Body of pancreas (tissue), 4 donors: ENCODE measurements at places on chromosomes 13 and 19.

DNA sequence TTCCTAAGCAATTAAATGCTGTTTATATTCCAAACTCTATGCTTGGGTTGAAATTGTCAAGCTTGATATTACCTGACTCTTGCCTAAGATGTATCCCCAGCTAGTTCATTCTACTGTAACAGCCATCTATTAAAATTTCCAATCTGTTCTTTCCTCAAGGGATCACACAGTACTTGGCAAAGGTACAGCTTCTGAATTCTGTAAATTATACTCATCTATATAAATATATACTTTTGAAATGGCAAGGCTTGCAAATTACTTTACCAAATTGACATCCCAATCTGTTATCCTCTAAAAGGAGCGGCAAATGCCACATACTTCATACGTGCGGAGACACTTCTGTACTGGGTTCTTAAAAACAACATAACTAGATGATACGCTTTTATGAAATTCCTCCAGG lies 330.2 kb downstream of the DNAJC15 start:
- H3K27me3 ChIP-seq = no peaks in the 10 kb centered on the region
- H3K4me1 ChIP-seq = no peaks in the 10 kb centered on the region
- no peak for DNase-seq

DNA sequence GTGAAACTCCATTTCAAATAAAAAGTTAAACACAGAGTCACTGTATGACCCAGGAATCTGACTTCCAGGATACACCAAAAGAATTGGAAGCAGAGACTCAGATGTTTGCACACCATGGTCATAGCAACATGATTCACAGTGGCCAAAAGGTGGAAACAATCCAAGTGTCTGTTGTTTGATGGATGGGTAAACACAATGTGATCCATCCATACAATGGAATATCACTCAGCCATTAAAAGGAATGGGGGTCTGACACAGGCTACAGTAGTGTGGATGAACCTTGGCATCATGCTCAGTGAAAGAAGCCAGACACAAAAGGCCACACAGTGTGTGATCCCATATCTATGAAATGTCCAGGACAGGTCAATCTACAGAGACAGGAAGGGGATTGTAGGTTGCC lies 174.3 kb downstream of the PTPRS start:
- no peaks in the 10 kb centered on the region for H3K36me3 ChIP-seq
- H3K27ac ChIP-seq = peak overlapping the region; percentile 34
- H3K27me3 ChIP-seq = no peaks in the 10 kb centered on the region

- H3K27me3 ChIP-seq = no peaks in the 10 kb centered on the region
- peaks cover 46% of the 10 kb centered on the region for H3K4me1 ChIP-seq
- peak overlapping the region; percentile 95 for H3K27ac ChIP-seq
- H3K36me3 ChIP-seq = peaks cover 2% of the 10 kb centered on the region
Measured at GRCh38 chr19:2273356-2274184, 8.4 kb downstream of the PEAK3 start.

- peaks cover 7% of the 10 kb centered on the region for H3K36me3 ChIP-seq
- no peak overlapping the region for H3K4me3 ChIP-seq
- H3K27me3 ChIP-seq = no peaks in the 10 kb centered on the region
- no peak overlapping the region for H3K27ac ChIP-seq
- H3K4me1 ChIP-seq = peaks cover 11% of the 10 kb centered on the region
Measured at GRCh38 chr13:30659980-30660379, 42.3 kb downstream of the USPL1 start.

DNA sequence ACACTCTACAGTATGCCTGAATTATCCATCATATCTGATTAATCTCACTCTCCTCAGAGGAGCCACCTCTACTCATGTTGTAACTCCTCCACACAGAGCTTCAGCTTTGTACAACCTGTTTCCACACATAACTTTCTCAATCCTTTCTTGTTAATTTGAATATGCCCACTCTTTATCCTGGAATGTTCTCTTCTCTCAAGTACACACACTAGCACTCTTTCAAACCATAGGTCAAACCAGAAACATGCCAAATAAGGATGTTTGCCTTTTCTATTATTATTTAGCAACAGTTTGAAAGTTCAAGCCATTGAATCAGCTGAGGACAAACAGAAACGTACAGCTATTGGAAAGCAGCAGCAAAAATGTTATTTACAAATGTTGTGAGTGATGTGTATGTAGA lies 110.3 kb downstream of the MIPEP start:
- DNase-seq = no peak
- no peak overlapping the region for H3K4me3 ChIP-seq
- no peak overlapping the region for H3K27ac ChIP-seq
